ENCODE measurements at places on chromosomes 16 and 17. TPM values are rescaled to one million over a fixed set of nuclear protein-coding genes. Genes with fewer than 3 reads are reported as not detected.

DNA sequence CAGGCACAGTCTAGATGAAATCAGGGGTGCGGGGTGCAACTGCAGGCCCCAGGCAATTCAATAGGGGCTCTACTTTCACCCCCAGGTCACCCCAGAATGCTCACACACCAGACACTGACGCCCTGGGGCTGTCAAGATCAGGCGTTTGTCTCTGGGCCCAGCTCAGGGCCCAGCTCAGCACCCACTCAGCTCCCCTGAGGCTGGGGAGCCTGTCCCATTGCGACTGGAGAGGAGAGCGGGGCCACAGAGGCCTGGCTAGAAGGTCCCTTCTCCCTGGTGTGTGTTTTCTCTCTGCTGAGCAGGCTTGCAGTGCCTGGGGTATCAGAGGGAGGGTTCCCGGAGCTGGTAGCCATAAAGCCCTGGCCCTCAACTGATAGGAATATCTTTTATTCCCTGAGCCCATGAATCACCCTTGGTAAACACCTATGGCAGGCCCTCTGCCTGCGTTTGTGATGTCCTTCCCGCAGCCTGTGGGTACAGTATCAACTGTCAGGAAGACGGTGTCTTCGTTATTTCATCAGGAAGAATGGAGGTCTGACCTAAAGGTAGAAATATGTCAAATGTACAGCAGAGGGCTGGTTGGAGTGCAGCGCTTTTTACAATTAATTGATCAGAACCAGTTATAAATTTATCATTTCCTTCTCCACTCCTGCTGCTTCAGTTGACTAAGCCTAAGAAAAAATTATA is 1.6 kb downstream of the HBA1 start:
- H3K36me3 ChIP-seq: no peaks in the 10 kb centered on the region
- H3K4me3 ChIP-seq: no peak overlapping the region
- DNase-seq: no peak
- peaks cover 41% of the 10 kb centered on the region for H3K27me3 ChIP-seq
- H3K27ac ChIP-seq: no peak overlapping the region

The SLC6A2 gene
- not detected for total RNA-seq

DNA sequence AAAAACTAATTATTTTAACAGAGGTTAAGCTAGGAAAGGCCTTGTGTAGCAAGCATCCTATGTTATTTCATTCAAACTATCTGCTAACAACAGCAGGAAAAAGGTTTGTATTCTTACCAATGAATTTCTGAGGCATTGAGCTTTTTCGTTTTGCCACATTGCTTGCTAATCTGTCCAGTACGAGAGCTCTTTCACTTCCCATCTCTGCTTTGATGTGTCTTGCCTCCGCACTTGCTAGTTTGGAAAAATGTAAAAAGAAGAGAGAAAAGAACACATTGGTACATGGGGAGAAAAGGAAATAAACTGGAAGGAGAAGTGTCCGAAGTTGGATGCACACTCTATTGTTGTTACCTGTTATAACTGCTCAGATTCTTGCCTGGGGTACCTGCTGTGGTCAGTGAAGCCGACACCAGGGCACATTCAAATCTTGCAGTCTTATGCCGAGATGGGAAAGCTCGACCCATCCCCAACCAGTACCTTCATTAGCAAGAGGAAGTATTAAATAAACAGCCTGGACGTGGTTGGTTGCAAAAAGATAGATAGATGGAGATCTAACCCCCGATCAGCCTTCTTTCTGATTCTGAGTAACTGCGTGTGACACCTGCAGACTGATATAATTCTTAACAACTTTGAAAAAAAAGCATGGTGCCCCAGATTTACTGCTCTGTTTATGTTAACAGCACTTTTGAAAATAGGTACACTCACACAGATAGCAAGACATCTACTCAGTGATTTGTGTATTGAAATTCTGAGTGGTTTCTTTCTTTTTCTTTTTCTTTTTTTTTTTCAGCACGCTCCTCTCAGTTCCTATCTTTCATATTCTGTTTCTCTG is 40.0 kb downstream of the GRB7 start:
- no peak overlapping the region for H3K27ac ChIP-seq
- no peak for DNase-seq
- peaks cover 77% of the 10 kb centered on the region for H3K27me3 ChIP-seq
- no peak overlapping the region for H3K4me3 ChIP-seq
- no peaks in the 10 kb centered on the region for H3K4me1 ChIP-seq

- H3K4me3 ChIP-seq: no peak overlapping the region
- H3K27ac ChIP-seq: no peak overlapping the region
- peaks cover 2% of the 10 kb centered on the region for H3K27me3 ChIP-seq
- H3K36me3 ChIP-seq: no peaks in the 10 kb centered on the region
Measured at GRCh38 chr17:74307984-74308773, 17.8 kb upstream of the KIF19 start.

DNA sequence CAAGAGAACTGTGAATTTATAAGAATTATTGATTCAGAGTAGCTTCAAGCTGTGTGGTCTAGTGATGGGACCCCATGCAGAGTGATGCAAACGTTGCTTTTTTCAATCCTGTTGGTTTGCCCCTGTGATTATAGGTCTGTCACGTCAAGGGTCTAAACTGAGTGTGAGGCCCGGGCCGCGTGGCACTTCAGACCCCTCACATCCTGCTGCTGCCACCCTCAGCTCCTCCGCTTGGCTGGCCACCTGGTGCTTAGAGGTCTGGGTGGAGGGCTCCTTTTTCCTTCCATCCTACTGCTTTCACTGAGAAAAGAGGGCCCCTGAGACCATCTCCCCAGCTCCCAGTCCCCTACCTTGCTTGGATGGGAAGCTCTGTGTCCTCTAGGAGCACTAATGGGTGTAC is 12.0 kb downstream of the MYL4 start:
- no peak for DNase-seq
- no peaks in the 10 kb centered on the region for H3K27me3 ChIP-seq
- no peaks in the 10 kb centered on the region for H3K36me3 ChIP-seq
- H3K4me3 ChIP-seq: no peak overlapping the region
- no peak overlapping the region for H3K27ac ChIP-seq

The CCL23 gene
- not detected for total RNA-seq

DNA sequence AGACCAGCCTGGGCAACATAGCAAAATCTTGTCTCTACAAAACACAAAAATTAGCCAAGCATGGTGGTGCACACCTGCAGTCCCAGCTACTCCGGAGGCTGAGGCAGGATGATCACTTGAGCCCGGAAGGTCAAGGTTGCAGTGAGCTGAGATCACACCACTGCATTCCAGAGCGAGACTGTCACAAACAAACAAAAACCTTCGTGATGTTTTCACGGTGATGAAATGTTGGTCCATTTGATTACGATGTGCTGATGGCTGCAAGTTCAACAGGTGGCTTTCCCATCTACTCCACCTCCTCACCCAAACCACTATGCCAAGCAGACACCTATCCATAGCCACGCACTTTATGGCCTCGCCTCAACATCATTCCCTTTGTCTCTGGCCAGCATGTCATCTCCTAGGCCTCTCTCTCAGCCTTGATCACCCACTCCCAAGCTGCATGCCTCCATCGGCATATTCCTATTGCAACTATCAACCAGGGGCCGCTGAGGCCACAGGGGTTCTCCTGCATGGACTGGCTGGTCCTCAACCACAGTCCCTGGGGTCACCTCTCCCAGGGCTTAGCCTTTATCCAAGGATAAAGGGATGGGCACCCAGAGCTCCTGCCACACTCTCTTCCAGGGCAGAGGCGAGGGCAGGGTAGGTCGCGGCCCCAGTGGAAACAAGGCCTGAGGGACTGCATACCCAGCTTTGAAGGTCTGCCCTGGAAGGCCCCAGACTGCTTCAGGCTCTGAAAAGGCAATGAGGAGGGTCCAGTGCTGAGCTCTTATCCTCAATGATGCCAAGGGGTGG is 17.1 kb upstream of the ALOX15B start:
- no peaks in the 10 kb centered on the region for H3K36me3 ChIP-seq
- peaks cover 6% of the 10 kb centered on the region for H3K27me3 ChIP-seq

The SSTR5 gene
- not detected for total RNA-seq

- no peak overlapping the region for H3K27ac ChIP-seq
- peaks cover 60% of the 10 kb centered on the region for H3K36me3 ChIP-seq
- H3K4me3 ChIP-seq: no peak overlapping the region
- H3K27me3 ChIP-seq: no peaks in the 10 kb centered on the region
- DNase-seq: no peak
Measured at GRCh38 chr16:29983420-29984136, 9.9 kb downstream of the TAOK2 start.

The EXOC3L1 gene
- not detected for total RNA-seq

DNA sequence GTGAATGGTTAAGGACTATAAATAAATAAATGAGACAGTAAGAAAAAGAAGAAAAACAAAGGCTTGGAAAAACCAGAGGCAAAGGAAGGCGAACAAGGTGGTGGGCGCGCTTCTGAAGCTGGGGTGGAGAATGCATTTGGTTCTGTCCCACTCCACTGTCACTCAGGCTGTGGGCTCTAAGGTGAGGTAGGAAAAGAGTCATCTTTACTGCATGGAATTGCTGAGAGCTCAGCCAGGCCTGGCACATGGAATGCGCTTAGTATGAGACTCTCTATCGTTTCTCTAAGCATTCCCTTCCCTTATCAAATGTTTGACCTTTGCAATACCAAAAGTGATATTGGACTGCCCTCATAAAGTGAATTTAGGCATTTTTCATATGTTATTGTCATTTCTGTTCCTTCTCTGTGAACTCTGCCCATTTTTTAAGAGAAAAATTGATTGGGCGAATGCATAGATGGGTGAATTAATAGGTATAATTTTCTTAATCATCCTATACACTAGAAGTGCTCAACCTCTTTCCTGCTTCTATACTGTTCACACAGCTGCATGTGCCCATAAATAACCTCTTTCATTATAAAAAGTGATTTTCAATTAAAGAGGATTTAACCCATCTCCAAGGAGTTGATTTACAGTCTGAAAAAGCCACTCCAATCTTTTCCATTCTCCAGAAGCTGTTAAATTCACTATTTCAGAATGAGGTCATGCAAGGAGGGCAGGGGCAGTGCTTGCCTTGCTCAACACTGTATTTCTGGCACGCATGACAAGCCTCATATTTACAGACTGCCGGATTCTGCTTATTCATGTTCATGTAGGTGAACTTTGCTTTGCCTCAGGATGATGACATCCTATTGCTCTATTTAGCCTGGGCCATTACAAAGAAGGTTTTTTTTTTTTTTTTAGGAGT is 87.7 kb downstream of the MYH10 start:
- H3K36me3 ChIP-seq: peaks cover 52% of the 10 kb centered on the region
- no peak overlapping the region for H3K4me3 ChIP-seq
- peak overlapping the region; percentile 15 for H3K27ac ChIP-seq
- H3K27me3 ChIP-seq: no peaks in the 10 kb centered on the region
- no peak for DNase-seq
- no peaks in the 10 kb centered on the region for H3K4me1 ChIP-seq

GRCh38 chr16:87464691-87465300 is 28.0 kb downstream of the ZCCHC14 start:
- DNase-seq: no peak
- peak overlapping the region; percentile 48 for H3K4me3 ChIP-seq
- peaks cover 82% of the 10 kb centered on the region for H3K4me1 ChIP-seq
- peak overlapping the region; percentile 97 for H3K27ac ChIP-seq
- peaks cover 5% of the 10 kb centered on the region for H3K36me3 ChIP-seq

The RPL19 gene
- 1,579 TPM for total RNA-seq

GRCh38 chr16:9115277-9115676 is 23.8 kb downstream of the HAPSTR1 start:
- peaks cover 64% of the 10 kb centered on the region for H3K4me1 ChIP-seq
- no peak overlapping the region for H3K27ac ChIP-seq
- DNase-seq: no peak
- H3K4me3 ChIP-seq: no peak overlapping the region
- H3K27me3 ChIP-seq: no peaks in the 10 kb centered on the region

DNA sequence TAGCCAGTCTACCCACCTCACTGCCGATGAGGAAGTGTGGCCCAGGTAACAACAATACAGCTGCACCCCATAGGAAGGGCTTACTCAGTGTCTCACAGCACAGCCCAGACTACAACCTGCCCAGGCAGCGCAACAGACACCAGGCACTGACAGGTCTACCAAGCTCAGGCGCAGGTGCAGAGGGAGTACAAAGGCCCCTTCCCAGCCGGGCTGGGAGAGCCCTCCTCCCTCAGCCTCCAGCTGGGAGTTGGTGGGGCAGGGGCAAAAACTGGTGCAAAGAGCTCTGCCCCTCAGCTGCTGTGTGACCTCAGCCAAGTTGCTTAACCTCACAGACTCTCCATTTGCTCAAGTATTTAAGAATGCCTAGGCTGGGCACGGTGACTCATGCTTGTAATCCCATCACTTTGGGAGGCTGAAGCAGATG is 112.6 kb upstream of the LHX1 start:
- no peaks in the 10 kb centered on the region for H3K4me1 ChIP-seq
- DNase-seq: no peak
- peaks cover 66% of the 10 kb centered on the region for H3K27me3 ChIP-seq
- no peak overlapping the region for H3K27ac ChIP-seq

The TCAP gene
- 1.3 TPM for total RNA-seq

- H3K27me3 ChIP-seq: peaks cover 2% of the 10 kb centered on the region
- H3K36me3 ChIP-seq: no peaks in the 10 kb centered on the region
- no peak for DNase-seq
- H3K4me3 ChIP-seq: no peak overlapping the region
- peaks cover 11% of the 10 kb centered on the region for H3K4me1 ChIP-seq
Measured at GRCh38 chr16:1150511-1150982, 2.4 kb upstream of the CACNA1H start.

- peaks cover 87% of the 10 kb centered on the region for H3K4me1 ChIP-seq
- DNase-seq: no peak
- no peaks in the 10 kb centered on the region for H3K36me3 ChIP-seq
- no peak overlapping the region for H3K4me3 ChIP-seq
Measured at GRCh38 chr17:77422748-77423113, 282.0 kb downstream of the SEC14L1 start.

- peaks cover 46% of the 10 kb centered on the region for H3K27me3 ChIP-seq
- H3K4me3 ChIP-seq: no peak overlapping the region
- no peak overlapping the region for H3K27ac ChIP-seq
- H3K36me3 ChIP-seq: no peaks in the 10 kb centered on the region
Measured at GRCh38 chr16:66294507-66294906, 72.0 kb upstream of the CDH5 start.

The PMM2 gene
- 42.9 TPM for total RNA-seq

GRCh38 chr16:79758615-79759346 is 158.2 kb upstream of the MAF start:
- no peak for DNase-seq
- H3K4me1 ChIP-seq: peaks cover 45% of the 10 kb centered on the region
- H3K4me3 ChIP-seq: no peak overlapping the region
- H3K36me3 ChIP-seq: no peaks in the 10 kb centered on the region

GRCh38 chr16:89988951-89989350 is 30.3 kb downstream of the DBNDD1 start:
- no peaks in the 10 kb centered on the region for H3K27me3 ChIP-seq
- no peak for DNase-seq

- H3K36me3 ChIP-seq: peaks cover 17% of the 10 kb centered on the region
- H3K4me3 ChIP-seq: no peak overlapping the region
- H3K4me1 ChIP-seq: peaks cover 35% of the 10 kb centered on the region
- no peaks in the 10 kb centered on the region for H3K27me3 ChIP-seq
- no peak overlapping the region for H3K27ac ChIP-seq
Measured at GRCh38 chr17:43171586-43172487, 823 bp downstream of the NBR1 start.

GRCh38 chr17:28958820-28959455 is 7.6 kb upstream of the PHF12 start:
- H3K36me3 ChIP-seq: no peaks in the 10 kb centered on the region
- H3K27ac ChIP-seq: no peak overlapping the region
- no peak overlapping the region for H3K4me3 ChIP-seq
- no peak for DNase-seq
- peaks cover 15% of the 10 kb centered on the region for H3K27me3 ChIP-seq
- no peaks in the 10 kb centered on the region for H3K4me1 ChIP-seq
